GM18507 (cell line): ENCODE measurements at places on chromosomes 16 and 17.

DNA sequence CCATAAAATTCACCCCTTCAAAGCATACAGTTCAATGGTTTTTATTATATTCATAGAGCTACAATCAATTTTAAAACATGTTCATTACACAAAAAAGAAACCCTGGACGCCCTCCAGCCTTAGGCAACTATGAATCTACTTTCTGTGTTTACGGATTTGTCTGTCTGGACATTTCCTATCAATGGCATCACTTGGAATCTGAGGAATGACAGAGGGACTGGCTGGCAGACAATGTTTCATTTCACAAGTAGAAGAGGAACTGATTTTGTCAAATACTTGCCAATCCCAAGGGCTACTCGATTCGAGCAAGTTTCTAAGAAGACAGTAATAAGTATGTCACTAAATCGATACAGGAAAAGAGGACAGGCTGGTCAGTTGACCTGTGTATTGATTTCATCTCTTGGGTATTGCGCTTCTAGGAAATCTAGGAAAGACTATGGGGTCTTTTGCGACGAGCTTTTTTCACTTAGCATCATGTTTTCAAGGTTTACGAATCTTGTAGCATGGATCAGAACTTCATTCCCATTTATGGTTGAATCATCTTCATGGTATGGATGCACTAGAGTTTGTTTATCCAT is 56.6 kb downstream of the RGS9 start:
- no peak for DNase-seq

- DNase-seq = no peak
These were observed 19.3 kb downstream of the RFFL start for GRCh38 chr17:35044181-35044580.

- peak; percentile 33 for DNase-seq
These were observed at the start of gene NECAB2 for GRCh38 chr16:83967838-83968305. Gene NECAB2 (plus strand): TSS chr16:83968244. CDS start chr16:83968649, 405 bp downstream.

GRCh38 chr17:8894202-8894671 is 26.8 kb upstream of the PIK3R6 start:
- no peak for DNase-seq

GRCh38 chr17:10177131-10177912 is 21.1 kb downstream of the GAS7 start:
- DNase-seq = no peak

DNA sequence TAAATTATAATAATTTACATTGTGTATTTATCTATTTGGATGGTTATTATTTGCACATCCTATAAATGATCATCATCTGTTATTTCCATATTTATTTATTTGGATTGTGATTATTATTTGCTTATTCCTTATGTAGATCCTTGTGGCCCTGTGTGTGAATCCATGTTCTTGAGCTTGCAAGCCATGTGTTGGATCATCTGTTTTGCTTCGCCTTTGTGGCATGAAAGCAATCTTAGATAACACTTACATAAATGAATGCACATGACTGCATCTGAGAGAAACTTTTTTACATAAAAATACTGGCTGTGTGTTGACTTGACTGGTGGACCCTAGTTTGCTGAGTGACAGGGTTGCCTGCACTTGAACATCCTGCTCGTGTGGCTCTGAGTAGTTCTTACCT is 1024.5 kb upstream of the RBFOX1 start:
- DNase-seq = no peak

- no peak for DNase-seq
These were observed 10.7 kb upstream of the RNF222 start for GRCh38 chr17:8408371-8408770.

- DNase-seq = no peak
These were observed 693.4 kb downstream of the TOX3 start for GRCh38 chr16:51853586-51853985.

- peak; percentile 32 for DNase-seq
These were observed 77.3 kb downstream of the MPRIP start for GRCh38 chr17:17119533-17119932.

- no peak for DNase-seq
These were observed 941 bp upstream of the MRPS34 start for GRCh38 chr16:1773703-1774447.
